ENCODE measurements at places on chromosomes 13 and 19.

DNA sequence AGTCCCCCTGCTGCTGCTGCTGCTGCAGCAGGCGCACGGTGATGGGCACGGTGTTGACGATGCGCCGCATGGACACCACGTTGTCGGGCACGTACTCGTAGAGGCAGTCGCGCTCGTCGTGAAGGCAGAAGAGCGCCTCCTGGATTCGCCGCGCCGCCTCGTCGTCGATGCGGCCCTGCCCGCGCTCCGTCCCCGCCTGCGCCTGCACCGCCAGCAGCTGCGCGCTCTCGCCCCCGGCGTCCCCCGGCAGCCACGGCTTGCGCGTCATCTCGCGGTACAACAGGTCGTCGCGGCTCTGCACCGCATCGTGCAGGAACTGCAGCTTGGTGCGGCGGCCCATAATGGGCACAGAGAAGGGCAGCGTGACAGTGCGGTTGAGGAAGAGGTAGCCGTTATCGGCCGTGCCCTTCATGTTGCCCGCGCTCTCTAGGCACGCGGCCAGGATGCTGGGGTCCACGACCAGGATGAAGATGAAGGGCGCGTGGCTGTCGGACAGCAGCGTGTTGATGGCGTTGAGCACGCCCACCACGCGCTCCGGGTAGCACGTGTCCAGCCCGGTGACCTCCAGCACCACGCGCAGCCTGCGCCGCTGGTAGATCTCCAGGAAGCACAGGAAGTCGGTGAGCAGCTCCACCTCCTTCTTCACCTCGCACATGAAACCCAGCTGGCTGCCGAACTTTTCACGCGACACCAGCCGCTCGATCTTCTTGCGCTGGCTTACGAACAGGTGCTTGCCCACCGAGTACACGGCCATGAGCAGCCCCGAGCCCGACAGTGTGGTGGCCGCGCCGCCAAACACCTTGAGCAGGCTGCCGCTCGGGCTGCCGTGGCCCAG lies 8.1 kb downstream of the NKPD1 start:
- DNase-seq: peak; percentile 35

DNA sequence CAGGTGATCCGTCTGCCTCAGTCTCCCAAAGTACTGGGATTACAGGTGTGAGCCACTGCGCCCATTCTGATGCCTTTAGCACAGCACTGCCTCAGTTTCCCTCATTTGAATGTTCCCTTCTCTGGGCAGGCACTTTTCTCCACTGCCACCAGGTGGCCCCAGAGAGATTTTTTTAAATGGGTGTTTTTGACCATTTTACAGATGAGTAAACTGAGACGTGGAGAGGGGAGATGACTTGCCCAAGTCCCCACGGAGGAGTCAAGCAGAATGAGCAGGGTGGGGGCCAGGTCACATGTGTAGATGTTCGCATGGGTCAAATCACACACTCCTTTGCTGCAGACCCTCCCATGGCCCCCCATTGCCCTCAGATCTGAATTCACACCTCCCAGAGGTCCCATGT lies 3.2 kb upstream of the PDE4C start:
- no peak for DNase-seq

- no peak for DNase-seq
These were observed 126.1 kb downstream of the CRYL1 start for GRCh38 chr13:20399515-20399914.

DNA sequence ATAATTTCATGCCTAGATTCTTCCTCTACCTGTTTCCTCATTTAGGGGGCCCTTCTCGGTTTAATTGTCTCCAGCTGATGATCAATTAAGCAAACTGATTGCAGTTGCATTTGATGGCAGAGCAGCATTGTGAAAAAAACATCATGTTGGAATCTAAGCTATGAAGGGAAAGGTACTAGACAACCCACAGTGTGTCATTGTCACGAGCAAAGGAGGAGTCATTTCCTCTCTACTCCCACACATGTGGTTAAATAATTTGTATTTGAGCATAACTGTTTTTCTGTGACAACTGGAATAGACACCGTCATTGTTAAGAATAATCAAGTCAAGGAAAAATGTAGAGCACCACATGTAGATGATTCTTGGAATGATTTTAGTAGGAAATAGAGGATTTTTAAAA lies 240.3 kb downstream of the DCT start:
- DNase-seq: no peak

DNA sequence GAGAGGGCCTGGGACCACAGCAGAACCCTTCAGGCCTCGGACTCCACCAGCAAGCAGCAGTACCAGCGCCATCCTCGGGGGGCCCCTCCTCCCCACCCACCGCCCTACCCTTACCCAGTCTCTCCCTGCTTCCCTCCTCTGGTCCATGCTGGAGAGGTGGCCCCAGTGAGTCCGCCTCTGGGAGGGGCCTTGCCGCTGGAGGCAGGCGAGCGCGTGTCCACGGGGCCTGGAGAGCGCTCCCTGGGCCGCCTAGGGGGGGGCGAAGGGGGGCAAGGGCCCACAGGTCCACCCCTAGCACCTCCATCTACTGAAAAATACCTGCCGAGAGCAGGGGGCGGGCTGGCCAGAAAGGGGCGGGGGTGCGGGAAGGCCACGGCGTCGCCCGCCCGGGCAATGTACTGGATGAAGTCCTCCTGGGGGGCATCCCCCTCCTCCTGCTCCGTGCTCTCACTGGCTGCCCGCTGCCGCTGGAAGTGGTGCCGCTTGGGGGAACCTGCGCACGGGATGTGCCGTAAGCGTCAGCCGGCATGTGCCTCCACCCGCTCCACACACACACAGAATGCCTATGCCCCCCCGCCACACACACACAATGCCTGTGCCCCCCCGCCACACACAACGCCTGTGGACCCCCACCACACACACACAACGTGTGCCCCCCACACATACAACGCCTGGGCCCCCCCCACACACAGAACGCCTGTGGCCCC lies 6.9 kb downstream of the CBARP start:
- no peak for DNase-seq

DNA sequence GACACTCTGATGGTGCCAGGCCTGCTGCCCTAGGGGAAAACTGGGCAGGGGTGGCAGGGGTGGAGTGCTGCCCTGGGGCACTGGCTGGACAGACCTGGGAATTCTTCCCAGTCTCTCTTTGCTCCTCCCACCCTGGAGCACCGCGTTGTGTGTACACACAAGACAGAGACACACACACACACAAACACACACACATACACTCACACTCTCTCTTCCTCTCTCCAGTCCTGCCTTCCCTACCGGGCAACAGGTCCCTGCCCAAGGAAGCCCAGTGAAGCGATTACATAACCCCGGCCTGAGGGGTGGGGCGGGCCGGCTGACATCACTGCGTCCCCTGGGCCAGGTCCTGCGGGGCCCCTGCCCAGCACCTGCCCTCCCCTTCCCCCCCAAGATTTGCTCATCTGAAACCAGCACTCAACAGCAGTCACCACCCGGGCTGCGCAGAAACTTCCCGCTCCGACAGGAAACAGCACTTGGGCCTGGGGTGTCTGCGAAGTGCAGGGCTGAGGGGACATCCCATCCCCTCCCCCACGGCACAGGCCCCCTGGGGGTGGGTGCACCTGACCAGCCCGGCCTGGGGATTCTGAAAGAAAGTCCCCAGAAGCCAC lies 1.2 kb downstream of the MKNK2 start:
- peak; percentile 67 for DNase-seq

- no peak for DNase-seq
These were observed 9.6 kb downstream of the SIRT2 start for GRCh38 chr19:38889803-38890202.

- peak; percentile 41 for DNase-seq
These were observed at the start of gene SELENOW for GRCh38 chr19:47778049-47778953. SELENOW (plus strand) TSS chr19:47778703; CDS start chr19:47778786, 83 bp downstream.

DNA sequence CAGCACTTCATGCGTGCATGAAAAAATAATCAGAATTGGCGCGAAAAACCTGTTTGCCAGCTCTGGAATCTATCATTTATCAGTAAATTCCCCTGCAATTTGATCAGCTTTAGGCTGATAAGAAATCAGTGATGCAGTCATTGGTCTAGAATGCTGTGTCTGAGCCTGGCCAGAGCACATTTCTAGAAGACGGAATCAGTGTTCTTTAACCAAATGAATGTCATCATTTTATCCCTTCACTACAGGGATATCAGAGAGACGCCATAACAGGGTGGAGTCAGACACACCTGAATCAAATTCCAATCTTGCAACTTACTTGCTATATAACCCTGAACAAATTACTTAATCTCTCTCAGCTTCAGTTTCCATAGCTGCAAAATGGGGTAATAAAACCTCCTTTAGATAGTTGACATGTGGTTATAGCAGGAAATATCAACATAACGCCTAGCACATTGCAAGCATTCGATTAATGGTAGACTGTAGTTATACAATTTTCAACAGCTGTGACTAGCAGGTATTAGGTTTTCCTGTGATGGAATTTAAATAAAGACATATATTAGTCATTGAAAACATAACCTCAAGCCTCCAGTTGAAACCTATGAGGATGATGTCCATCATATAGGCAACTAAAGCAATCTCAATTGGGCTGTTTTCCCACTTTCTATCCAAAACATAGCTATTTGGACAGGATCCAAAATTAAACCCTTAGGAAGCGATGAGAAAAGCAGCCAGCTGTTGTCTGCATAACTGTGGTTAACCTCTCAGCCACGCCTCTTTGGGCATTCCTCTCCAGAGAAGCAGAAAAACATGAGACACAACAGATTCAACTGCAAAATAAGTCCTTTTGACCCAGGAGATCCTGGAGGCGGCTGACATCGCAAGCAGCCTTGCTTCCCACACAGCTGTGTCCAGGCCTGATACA lies 51.6 kb upstream of the UBL3 start:
- peak; percentile 46 for DNase-seq

DNA sequence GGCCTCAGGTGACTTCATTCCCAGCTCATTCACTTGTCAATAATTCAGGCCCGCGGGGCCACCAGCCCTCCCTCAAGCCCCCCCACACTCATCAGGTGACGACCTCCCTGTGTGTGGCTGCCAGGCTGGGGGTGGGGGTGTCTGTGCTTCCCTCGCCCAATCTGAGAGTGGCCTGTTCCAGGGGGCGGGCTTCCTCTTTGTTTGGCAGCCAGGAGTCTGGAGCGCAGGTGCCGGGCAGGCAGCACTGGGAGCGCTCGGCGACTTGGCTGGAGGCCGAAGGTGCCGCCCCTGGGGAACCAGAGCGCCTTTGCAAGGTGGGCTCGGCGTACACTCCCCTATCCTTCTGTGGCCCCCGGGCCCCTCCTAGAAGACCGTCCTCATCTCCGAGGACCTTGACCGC lies 5.4 kb upstream of the ZNF98 start:
- DNase-seq: no peak

- no peak for DNase-seq
These were observed 31.1 kb downstream of the TRPM4 start for GRCh38 chr19:49188626-49189200.

DNA sequence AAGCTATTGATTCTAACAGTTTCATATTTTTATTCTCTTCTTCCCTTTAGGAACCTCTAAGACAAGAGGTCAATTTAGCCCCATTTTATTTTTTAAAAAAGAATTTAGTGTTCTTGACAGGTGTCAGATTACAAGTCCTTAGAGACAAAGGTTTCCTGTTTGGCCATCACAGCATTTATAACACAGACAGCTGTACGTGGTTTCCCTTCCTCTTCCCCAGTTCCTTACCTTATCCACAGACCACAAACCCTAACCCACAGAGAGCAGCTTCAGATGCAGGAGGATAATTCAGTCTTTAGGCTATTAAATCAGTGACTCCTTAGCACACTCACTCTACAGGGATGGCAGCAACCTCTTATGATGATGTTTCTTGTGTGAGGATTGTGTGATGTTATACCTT lies 1210.1 kb downstream of the DIAPH3 start:
- no peak for DNase-seq

GRCh38 chr13:93843082-93843481 lies 616.5 kb downstream of the GPC6 start:
- DNase-seq: no peak

DNA sequence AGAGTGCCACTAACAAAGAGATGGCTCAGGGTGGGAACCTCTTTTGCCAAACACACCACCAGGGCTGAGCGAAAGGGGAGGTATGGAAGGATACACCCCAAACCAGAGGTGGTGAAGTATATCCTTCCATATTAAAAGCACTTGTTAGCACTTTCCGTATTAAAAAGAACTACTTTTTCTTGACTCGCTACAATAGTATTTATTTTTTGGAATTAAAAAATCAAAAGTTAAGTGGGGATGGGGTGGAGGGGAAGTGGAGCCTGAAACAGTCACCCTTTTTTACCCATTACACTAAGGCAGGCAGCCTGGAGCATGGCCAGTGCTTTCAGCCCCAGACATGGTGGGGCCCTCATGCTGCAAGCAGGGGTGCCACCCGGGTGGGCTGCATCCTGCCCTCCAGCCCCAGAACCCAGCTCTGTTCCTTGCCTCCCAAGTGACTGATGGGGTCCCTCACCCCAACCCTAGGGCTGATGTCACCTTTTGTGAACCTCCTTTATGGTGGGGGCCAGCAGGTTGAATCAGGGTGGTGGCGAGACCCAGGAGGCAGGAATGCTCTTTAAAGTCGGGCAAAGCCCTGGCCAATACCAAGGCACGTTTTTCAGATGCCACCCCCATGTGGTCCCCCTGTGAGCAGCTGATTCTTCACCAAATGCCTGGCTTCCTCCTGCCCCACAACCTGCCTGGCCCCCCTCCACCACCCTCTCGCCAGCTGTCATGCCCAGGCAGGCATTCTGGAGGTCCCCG lies 31.0 kb downstream of the LYL1 start:
- DNase-seq: no peak

DNA sequence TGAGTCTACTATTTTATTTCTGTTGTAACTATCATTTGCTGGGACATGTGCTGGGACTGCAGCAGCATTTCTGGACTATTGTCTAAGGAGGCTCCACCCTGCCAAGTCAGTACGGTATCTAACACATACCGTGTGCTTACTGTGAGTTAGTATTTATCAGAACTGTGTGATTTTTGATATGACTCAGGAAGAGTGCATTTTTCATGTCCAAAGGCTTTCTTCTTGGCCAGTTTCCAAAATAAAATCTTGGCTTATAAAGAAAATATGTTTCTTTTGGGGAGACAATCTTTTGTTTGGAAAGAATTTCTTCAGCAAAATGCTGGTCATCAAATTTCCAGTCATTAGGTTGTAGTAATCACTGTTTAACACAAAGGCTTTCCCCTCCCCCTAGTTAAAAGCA lies 11.6 kb downstream of the PARP4 start:
- DNase-seq: no peak

DNA sequence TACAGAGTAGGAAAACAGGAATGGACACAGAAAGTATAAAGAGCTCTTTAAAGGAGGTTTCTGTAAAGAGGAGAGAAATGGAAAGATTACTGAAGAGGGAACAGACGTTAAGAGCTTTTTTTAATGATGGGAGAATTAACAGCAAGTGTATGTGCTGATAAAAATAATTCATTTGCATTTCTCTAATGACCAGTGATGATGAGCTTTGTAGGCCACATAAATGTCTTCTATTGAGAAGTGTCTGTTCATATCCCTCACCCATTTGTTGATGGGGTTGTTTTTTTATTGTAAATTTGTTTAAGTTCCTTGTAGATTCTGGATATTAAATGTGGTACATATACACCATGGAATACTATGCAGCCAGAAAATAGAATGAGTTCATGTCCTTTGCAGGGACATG lies 40.0 kb downstream of the MYO16 start:
- DNase-seq: no peak

- no peak for DNase-seq
These were observed 7.6 kb downstream of the FNDC3A start for GRCh38 chr13:48983331-48983730.

Data from T-cell (primary cell).